ENCODE measurements at places on chromosomes 4 and X.

GRCh38 chrX:104351173-104351769, 96.5 kb upstream of the ESX1 start:
- no peak for DNase-seq

- DNase-seq = no peak
Observed at GRCh38 chrX:8870411-8870810, 69.2 kb upstream of the FAM9A start.

GRCh38 chrX:43000121-43000520, 222.2 kb upstream of the PPP1R2C start:
- no peak for DNase-seq

GRCh38 chr4:8675383-8675782, 82.8 kb downstream of the CPZ start:
- no peak for DNase-seq

DNA sequence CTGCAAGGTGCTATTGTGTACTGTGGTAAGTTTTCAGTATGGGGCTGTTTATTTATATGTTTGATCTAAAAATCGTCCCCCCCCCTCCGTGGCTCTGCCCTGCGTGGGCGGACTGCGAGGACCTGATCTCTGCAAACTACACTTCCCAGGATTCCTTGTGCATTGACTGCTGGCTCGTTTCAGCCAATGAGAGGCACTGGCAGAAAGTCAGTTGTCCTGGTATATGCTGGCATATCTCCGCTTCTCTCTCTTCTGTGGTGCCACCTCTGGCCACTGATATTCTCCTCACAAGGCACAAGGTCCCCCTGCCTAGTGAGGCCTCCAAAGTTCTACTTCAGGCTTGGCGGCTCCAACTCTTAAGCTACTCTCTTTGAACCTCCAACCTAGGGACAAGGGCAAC, 168.8 kb upstream of the ZFP42 start:
- DNase-seq = no peak

GRCh38 chr4:103892586-103892985, 172.8 kb upstream of the TACR3 start:
- no peak for DNase-seq

- DNase-seq = no peak
Observed at GRCh38 chrX:134244043-134244442, 7.1 kb downstream of the CCDC160 start.

DNA sequence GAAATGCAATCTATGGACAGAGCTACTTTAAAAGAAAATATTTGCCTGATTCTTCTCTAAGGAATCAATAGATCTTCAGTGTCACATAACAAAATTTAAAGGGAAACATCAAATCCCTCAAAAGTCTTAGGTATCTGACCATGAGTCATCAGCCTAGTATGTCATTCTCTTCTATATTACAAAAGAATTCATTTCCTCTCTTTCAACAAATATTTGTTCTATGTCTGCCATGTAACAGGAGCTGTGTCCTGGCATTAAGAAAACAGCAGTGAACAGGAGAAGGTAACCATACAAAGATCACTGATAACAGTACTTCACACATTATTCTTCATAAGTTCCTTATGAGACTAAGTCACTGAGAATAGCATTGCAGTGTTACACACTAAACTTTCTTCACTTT, 243.6 kb upstream of the DKK2 start:
- no peak for DNase-seq

DNA sequence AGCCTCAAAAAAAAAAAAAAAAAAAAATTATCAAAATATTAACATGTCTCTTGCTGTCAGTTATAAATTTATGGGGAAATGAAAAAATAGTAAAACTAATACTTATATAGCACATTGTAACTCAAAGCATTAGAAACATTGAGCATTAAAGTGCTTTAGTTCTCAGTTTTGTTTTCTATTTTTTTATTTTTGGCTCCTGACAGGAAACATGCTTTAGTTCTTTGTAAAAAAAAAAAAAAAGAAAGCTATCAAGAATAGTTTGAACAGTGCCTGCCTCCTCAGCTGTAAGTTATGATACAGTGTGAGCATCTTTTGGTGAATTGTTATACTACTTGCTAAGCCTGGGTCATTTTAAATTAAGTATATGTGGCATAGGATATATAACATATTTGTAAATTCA, 5.1 kb upstream of the CENPC start:
- no peak for DNase-seq

DNA sequence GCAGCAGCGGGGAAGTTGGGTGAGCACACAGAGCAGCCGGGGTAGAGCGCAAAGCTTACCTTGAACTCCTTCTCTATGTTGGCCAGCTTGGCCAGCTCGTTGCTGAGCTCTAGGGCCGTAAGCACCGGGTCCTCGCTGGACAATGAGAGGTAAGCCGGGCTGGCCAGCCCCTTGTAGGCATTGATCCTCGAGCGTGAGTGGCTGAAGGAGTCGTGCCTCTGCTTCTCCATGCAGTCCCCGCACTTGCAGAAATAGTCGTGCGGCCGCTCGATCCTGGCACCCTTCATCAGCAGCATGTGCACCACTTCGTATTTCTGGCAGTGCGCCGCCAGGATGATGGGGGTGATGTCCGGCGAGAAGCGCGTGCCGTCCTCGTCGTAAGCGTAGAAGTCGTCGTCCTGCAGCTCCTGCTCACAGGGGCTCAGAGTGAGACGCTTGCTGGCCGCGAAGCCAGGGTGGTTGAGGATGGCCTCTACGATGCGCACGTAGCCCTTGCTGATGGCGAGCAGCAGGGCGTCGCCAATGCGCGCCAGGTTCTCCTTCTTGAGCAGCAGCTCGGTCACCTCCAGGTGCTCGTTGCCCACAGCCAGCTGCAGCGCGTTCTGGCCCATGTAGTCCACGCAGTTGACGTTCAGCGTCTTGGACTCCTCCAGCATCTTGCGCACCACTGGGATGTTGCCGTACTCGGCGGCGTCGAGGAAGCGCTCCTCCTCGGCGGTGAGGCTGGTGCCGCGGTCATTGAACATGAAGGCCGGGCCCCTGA, 19.5 kb downstream of the TRPC3 start:
- DNase-seq = no peak

GRCh38 chr4:175758050-175759024, 53.7 kb downstream of the GPM6A start:
- no peak for DNase-seq

GRCh38 chr4:14364953-14365536, 637.2 kb upstream of the CPEB2 start:
- DNase-seq = no peak

DNA sequence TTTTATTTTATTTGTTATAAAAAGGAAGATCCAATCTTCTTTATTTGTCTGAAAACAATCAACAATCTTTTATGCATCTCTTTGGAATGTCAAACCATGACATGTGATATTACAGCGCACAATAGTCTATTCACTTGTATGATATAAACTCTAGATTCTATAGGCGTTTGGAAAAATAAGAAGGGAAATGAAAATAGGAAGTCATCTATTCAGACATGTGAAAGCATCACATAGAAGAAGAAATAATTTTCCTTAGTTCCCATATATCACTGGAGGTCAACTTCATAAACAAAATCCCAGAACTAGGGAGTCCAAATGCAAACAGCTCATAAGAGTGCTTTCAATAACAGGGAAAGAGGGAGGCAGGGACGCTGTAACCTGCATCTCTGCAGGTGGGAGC, 139.5 kb upstream of the RASGEF1B start:
- DNase-seq = no peak

GRCh38 chrX:137563681-137564651, 2.0 kb upstream of the ZIC3 start:
- DNase-seq = no peak

Measured in NCI-H2171 (cell line).